ENCODE measurements at places on chromosomes 4 and X. TPM values are rescaled to one million over a fixed set of nuclear protein-coding genes. Genes with fewer than 3 reads are reported as not detected.

GRCh38 chrX:85630901-85631300 is 251.4 kb upstream of the POF1B start:
- no peak for DNase-seq

GRCh38 chr4:144659447-144659846 is 13.5 kb downstream of the HHIP start:
- no peak for DNase-seq

DNA sequence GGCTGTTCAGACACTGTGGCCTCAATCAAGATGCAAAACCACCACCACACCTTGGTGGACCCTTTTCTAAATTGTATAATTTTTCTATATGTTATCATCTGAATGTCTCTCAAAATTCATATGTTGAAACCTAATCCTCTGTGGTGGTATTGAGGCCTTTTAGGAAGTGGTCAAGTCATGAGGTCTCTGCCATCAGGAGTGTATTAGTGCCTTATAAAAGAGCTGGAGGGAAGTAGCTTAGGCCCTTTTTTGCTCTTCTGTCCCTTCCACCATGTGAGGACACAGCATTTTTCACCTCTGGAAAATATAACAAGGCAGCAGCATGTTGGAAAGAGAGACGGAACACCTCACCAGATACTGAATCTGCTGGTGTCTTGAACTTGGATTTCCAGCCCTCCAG is 30.5 kb upstream of the DKK2 start:
- DNase-seq = no peak

- no peak for DNase-seq
These were observed 99.6 kb downstream of the PCDH18 start for GRCh38 chr4:137432446-137433311.

DNA sequence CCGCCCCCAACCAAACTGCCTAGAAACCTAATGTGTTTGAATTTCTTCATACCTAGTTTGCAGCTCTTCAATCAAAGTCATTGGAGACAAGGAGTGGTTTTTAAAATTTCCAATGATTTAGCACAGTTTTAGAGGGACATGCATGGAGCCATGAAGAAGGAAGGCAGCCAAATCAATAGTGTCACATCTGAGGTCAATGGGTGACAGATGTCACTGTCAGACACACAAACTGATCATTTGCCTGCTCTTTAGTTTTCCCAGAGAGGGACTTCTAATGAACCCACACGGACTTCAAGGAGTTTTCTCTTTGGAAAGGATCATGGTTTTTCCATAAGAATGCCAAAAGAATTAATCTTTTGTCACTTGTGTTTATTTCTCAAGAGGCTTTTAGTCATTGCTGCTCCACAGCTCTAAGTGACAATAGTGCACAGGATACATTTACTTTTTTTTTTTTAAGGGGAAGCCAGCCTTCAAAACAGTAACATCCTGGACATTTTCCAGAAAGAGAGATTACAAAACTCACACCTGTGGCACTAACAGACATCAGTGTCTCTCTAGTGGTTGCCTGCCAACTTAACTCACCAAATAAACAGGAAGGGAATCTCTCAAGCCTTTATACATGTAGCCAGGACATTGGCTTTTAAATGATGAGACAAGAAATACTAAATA is 251.1 kb upstream of the DIAPH2 start:
- no peak for DNase-seq

DNA sequence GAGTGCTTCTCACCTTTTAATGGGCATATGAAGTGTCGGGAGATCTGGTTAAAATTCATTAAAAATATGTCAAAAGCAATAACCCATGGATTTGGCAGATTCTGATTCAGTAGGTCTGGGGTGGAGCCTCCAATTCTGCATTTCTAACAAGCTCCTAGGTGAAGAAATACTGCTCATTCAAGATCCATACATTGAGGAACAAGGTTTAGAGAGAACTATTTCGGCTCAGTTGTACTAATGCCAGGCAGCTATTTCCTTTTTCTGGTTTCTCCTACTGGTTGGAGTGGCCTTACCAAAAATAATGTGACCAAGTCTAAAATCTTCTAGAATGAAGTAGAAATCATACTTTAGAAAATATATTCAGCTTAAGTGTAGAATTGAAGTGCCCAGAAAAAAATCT is 117.5 kb downstream of the TSPAN7 start:
- DNase-seq = no peak

Gene RBM46
- not detected for total RNA-seq

Gene VCX2
- total RNA-seq = not detected

DNA sequence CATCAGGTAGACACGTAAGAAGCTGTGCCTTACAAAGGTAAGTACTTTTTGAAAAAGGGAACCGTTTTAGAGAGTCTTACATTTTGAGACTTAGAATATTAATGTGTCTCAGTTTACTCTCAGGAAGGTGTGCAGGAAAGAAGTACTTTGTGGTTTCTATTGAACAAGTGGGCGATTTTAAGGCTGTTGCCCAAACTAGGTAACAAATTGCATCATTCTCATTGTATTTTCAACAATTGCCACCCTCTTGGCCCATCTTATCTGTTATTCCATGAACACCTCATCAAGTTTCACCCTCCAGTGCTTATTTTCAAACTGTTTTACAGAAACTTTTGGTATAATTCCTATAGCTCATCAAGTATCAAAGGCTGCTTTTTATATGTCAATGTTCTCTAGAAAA is 158.3 kb downstream of the SLC4A4 start:
- no peak for DNase-seq

GRCh38 chrX:31265383-31265782 is 193.5 kb upstream of the FTHL17 start:
- no peak for DNase-seq

DNA sequence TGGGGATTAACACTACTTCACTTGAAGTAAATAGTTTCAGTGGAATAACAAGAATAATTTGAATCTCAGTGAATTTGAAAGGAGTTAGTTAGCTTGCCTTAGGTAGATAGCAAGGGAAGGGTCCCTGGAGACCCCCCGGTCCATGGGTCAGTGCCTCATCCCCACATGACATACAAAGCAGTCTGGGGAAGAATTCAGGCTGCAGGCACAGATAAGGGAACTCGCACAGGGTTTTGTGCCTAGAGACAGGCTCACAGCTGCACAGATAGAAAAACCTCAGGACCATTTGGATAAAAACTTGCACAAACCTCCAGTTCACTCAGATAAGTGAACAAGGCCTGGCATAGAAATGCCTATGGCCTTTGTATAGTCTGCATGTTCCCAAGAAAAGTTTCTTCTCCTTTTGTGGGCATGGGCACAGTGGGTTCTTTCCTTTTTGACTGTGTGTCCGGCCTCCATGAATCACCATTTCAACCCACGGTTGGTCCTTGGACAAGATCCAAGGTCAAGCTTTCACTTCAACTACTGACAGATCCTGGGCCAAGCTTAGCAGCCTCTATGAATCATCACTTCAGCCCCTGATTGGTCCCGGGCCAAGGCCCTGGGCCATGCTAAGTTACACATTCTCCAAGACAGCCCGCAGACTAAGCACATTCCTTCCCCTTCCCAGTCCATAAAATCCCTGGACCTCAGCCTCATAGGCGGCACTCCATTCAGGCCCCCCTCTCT is 108.3 kb upstream of the KLHL4 start:
- peak; percentile 16 for DNase-seq

GRCh38 chr4:69876071-69876470 is 16.1 kb upstream of the SULT1E1 start:
- no peak for DNase-seq

GRCh38 chr4:177413656-177414055 is 28.6 kb downstream of the AGA start:
- no peak for DNase-seq

DNA sequence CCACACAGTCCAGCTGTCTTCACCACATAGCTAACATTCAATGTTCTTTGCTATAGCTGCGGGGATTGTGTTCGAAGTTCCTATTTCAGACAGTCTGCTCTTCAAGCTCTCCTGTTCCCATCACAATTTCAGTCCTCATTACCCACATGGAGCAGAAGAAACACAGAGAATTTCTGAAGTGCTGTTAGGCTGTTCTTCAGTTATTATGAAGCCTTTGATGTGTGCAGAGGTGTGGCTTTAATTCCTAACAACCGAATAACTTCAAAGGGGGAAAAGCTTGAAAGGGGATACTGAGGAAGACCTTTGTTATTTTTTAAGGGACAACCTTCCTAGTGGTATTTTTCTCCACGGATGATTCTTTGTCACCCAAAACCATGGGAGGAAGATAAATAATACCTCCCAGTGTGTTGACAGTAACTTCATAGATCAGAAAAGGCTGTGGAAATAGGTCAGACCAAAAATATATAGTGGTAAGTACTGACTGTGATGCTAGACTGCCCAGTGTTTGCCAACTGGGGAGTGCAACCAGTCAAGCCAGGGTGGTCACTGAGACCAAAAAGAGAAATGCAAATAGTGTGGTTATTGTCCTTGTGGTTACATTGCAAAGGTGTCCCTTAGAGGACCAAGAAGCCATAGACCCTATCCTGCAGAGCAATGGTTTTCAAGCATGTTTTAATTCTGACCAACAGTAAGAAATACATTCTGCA is 52.1 kb downstream of the PRKG2 start:
- no peak for DNase-seq

Gene FRMPD3
- total RNA-seq = 5.4 TPM

Gene OCRL
- 56.5 TPM for total RNA-seq

Gene PGK1
- total RNA-seq = 332 TPM

Gene DIAPH2
- 9.8 TPM for total RNA-seq

DNA sequence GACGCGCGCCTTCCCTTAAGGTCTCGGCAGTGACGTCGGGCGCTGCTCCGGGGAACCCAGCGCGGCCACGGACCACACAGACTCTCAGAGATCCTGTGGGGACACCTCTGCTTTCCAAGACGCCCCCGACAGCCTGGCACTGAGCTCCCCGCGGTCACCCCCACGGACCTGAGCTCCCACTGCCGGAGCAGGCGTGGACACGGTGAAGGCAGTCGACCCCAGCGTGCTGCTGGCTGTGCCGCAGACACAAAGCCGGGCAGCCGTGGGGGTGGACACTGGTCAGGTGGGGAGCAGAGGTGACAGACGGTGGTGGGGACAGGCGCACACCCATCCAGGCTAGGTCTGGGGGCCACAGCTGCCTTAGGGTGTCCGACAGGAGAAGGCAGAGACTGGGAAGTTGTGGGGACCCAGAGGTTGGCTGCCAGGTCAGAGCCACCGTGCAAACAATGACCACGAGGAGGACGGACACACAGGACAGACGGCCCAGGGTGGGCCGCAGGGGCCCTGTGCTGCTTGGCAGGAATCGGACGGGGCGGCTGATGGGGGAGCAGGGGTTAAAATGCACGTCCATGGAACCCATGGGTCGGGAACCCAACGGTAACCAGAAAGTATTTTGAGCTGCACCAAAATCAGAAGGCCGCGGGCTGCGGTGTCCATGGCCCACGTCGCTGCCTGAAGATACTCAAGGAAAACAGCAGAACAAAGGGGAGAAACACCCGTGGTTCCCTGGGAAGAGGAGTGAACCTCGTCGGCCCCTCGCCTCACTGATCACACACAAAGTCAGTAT is 16.6 kb upstream of the GTPBP6 start:
- DNase-seq = no peak

DNA sequence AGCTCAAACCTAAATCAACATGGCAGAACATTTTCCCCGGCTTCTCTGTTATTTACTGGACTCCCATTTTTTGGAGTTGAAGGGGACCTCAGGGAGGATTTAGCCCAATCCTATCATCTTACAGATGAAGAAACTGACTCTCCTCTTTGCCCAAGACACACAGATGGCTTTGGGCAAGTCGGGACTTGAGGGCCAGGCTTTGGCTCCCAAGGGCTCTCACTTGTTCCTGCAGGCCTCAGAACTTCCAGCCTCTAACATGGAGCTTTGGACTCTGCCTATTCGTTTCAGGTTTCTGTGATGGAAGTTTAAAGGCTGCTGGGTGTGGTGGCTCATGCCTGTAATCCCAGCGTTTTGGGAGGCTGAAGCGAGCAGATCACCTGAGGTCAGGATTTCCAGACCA is 59.5 kb downstream of the RHOH start:
- no peak for DNase-seq

Gene HHIP
- total RNA-seq = 48.7 TPM

Gene CSAG1
- total RNA-seq = 2.9 TPM

Gene WDR17
- 73.9 TPM for total RNA-seq

DNA sequence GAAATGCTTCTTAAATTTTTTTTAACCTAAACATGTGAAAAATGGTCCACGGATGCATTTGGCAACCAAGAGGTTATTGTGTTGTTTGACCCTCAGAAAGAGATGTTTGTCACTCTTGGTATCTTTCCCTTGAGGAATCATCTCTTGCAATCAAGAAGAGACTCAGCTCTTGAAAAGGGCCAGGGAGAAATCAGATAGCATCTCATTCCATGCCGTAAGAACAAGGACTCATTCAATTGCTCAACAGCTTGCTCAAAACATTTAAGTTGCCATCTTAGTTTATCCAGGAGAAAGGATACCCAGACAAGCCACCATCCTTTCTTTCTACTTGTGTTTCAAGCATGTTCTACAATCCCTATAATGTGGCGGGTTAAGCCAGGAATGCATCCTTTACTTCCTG is 209.5 kb upstream of the LNX1 start:
- no peak for DNase-seq

GRCh38 chr4:1194010-1194900 is 21.9 kb upstream of the SPON2 start:
- DNase-seq = peak; percentile 21

Gene SPANXN3
- not detected for total RNA-seq

Gene ETDB
- not detected for total RNA-seq

Gene NEXMIF
- total RNA-seq = 13.2 TPM

Gene RHOXF2B
- total RNA-seq = not detected

- no peak for DNase-seq
These were observed 140.2 kb upstream of the LDB2 start for GRCh38 chr4:17038510-17039176.

Gene PCDH10
- total RNA-seq = 78.8 TPM

Data from dorsolateral prefrontal cortex (tissue), 122 donors.